ENCODE measurements at places on chromosomes 2 and 18.

DNA sequence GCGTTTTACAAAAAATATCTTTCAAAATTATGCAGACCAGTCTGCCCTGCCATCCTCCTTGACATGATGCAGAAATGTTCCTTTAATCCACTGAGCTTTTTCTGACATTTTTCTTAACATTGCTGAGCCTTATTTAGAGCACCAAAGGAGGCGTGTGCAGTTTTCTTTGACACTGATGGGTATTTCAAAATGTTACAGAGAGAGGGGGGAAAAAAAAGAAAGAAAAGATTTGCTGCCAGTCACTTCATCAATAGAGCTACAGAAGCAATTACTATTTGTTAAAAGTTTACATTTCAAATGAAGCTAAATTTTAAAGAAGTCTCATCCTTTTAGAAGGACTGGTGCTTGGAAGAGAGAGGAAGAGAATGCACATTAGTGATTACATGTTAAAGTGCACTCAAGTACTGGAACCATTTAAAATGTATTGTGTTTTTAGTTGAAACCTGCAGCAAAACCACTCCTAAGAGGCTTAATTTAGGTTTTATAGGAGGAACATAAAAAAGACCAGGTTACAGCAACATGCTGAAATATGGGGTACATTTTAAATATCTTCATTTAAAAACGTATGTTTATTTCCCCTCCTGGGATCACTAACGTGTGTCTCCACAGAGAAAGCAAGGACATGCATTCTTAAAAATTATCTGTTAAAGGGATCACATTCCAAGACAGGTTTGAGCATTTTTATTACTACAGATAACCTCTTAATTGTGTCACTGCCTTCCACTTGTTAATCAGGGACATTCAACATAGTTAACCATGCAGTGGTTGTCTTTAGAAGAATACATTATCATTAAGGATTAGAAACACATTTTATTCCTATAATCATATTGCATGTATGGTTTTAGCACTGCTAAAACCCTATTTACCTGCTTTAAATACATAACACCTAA is 258.4 kb downstream of the MEIS1 start:
- H3K4me1 ChIP-seq: no peaks in the 10 kb centered on the region
- no peak overlapping the region for H3K27ac ChIP-seq
- H3K27me3 ChIP-seq: no peaks in the 10 kb centered on the region

DNA sequence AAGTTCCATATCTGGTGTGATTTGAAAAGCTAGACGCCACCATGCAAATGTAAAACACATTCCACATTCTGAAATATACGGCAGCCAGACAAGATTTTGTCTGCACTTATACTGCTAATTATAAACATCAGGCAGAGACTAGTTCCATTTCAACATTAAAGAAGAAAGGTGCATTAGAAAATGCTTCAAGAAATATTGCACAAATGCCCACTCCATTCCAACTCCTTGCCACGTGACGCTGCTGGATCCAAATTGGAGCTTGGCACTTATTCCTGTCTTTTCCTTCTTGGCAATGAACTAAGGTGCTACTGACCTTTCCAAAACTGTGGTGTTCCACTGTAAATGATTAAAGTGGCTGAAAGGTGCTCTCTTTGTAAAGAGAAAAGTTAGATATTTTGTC is 6.3 kb downstream of the COL6A3 start:
- no peaks in the 10 kb centered on the region for H3K4me1 ChIP-seq
- 0 out of 2 replicates have a peak, but pooled peaks cover 2% of the 10 kb centered on the region for H3K27me3 ChIP-seq
- H3K27ac ChIP-seq: no peak overlapping the region
- no peaks in the 10 kb centered on the region for H3K36me3 ChIP-seq
- no peak for DNase-seq

- no peak for DNase-seq
- no peaks in the 10 kb centered on the region for H3K36me3 ChIP-seq
- peaks cover 7% of the 10 kb centered on the region for H3K27me3 ChIP-seq
- H3K4me1 ChIP-seq: no peaks in the 10 kb centered on the region
- no peak overlapping the region for H3K27ac ChIP-seq
- no peak overlapping the region for H3K4me3 ChIP-seq
These were observed 460 bp upstream of the LRRFIP1 start for GRCh38 chr2:237626813-237627440.

DNA sequence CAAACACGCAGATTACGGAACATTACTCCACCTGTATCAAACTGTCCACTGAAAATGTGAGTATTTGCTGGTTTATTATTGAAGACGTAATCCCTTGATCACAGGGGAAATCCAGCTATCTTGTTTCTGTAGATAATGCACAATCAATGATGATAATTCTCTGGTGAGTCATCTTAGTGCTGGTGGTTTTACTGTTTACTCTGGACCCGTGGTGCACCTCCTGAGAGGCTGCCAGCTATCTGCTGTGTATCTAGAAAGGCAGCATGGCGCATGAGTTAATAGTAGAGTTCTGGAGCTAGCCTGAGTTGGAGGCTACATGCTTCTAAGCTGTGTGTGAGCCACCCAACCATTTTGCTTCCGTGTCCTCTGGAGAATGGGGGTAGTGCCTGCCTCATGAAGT is 6.5 kb downstream of the NCAPH start:
- no peaks in the 10 kb centered on the region for H3K27me3 ChIP-seq
- H3K27ac ChIP-seq: peak overlapping the region; percentile 57
- H3K4me3 ChIP-seq: peak overlapping the region; percentile 35
- H3K4me1 ChIP-seq: peaks cover 62% of the 10 kb centered on the region

GRCh38 chr2:238093181-238094140 is 6.7 kb upstream of the ESPNL start:
- H3K27me3 ChIP-seq: no peaks in the 10 kb centered on the region
- peaks cover under 1% of the 10 kb centered on the region for H3K4me1 ChIP-seq
- DNase-seq: no peak
- H3K36me3 ChIP-seq: peaks cover 2% of the 10 kb centered on the region

- H3K27me3 ChIP-seq: no peaks in the 10 kb centered on the region
- no peaks in the 10 kb centered on the region for H3K4me1 ChIP-seq
- no peak overlapping the region for H3K27ac ChIP-seq
- H3K36me3 ChIP-seq: no peaks in the 10 kb centered on the region
These were observed 79.3 kb downstream of the TXNL1 start for GRCh38 chr18:56559044-56559443.

DNA sequence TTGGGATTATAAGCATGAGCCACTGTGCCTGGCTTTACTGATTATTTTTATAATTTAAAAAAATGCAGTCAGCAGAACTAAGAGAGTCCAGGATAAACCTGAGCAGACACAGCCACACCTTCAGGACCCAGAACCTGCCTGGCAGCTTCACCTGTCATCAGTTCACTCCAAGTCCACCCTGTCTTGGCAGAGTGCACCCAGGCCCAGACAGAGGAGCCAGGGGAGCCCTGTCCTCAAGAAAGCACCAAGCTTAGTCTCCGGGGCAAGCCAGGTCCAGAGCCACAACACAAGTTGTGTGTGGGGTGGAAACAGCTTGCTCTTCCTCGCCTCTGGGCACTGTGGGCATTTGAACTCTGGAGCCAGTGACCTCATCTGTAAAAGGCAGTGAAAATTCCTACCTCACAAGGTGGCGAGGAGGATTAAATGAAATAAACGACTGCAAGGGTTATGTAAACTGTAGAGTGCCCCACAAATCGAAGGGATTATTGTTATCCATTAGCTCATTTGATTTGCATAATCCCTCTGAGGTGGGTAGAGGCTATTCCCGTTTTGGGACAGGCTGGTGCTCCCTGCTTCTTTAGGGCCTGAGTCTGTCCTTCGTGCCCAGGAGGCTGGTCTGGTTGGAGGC is 24.7 kb downstream of the MYCN start:
- no peak for DNase-seq
- H3K4me3 ChIP-seq: no peak overlapping the region
- H3K27ac ChIP-seq: no peak overlapping the region

DNA sequence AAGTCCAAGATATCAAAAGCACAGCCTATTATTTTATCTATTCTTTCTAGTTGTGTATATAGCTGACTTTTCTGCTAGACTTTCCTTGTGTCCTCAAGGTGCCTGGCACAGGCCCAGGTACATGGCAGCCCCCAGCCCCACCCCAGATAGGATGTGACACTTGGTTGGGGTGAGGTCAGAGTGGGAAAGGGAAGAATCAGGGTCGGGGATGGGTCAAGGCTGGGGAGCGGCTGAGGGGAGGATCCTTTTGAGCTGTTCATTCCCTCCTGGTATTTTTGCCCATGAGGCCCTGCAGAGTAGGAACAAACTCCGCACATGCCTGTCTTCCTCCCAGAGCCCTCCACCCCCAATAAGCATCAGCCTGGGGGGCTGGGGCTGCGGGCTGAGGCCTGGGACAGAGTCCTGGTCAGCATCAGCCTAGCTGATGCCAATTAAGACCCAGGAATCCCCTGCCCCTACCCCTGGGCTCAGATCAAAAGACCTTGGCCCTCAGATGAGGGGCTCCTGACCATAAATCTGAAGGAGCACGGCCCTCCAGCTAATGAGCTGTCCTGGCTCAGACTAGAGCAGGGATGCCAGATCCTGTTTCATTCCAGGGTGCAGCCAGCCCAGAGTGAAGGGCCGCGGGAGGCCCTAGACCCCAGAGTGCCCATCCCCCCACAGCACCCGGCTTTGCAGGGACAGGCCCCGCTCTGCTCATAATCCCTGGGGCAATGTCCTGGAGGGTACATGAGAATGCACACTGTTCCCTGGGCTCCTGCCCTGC is 85.3 kb downstream of the SDC1 start:
- H3K4me3 ChIP-seq: no peak overlapping the region
- H3K4me1 ChIP-seq: peaks cover 2% of the 10 kb centered on the region
- H3K36me3 ChIP-seq: no peaks in the 10 kb centered on the region
- H3K27me3 ChIP-seq: no peaks in the 10 kb centered on the region

- H3K27me3 ChIP-seq: no peaks in the 10 kb centered on the region
- H3K27ac ChIP-seq: no peak overlapping the region
- H3K36me3 ChIP-seq: no peaks in the 10 kb centered on the region
- no peaks in the 10 kb centered on the region for H3K4me1 ChIP-seq
These were observed 258.9 kb upstream of the APCDD1 start for GRCh38 chr18:10195529-10195928.

GRCh38 chr2:171309455-171310286 is 124.1 kb downstream of the METTL8 start:
- peaks cover 12% of the 10 kb centered on the region for H3K4me1 ChIP-seq
- no peak overlapping the region for H3K27ac ChIP-seq
- H3K4me3 ChIP-seq: no peak overlapping the region
- H3K27me3 ChIP-seq: no peaks in the 10 kb centered on the region
- no peak for DNase-seq

- no peaks in the 10 kb centered on the region for H3K27me3 ChIP-seq
- no peak overlapping the region for H3K4me3 ChIP-seq
These were observed 98.9 kb downstream of the ABI2 start for GRCh38 chr2:203427061-203427460.

- H3K36me3 ChIP-seq: no peaks in the 10 kb centered on the region
- no peaks in the 10 kb centered on the region for H3K27me3 ChIP-seq
- no peaks in the 10 kb centered on the region for H3K4me1 ChIP-seq
- no peak for DNase-seq
These were observed 111.6 kb upstream of the PIEZO2 start for GRCh38 chr18:11260961-11261461.

- no peaks in the 10 kb centered on the region for H3K27me3 ChIP-seq
- peak overlapping the region; percentile 76 for H3K27ac ChIP-seq
- peak; percentile 1 for DNase-seq
- 0 out of 2 replicates have a peak overlapping the region, but pooled peaks have one; percentile 2 for H3K4me3 ChIP-seq
- H3K4me1 ChIP-seq: peaks cover 13% of the 10 kb centered on the region
- H3K36me3 ChIP-seq: peaks cover 5% of the 10 kb centered on the region
These were observed 130.0 kb downstream of the TAF4B start for GRCh38 chr18:26356045-26356785.

- no peak overlapping the region for H3K4me3 ChIP-seq
- DNase-seq: no peak
- H3K4me1 ChIP-seq: no peaks in the 10 kb centered on the region
- no peaks in the 10 kb centered on the region for H3K36me3 ChIP-seq
These were observed 269.7 kb downstream of the ALPK2 start for GRCh38 chr18:58359218-58359617.

DNA sequence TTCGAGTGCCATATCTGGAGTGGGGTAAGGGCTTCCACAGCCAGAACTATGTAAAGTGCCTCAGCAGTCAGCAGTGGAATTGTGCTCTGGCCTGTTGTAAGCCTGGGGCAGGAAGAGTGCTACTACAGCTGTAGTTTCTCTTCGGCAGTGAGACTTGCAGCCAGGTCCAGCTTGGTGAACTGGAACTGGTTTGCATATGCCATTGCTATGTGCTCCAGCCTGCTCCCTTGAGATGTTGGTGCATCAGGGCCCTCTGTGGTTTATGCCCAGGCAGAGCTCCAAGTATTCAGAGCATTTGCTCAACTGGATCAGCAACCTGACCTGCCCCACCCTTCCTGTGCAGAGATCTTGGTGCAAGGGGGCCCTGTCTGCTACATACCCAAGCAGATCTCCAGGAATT is 47.8 kb downstream of the ZNF804A start:
- no peak overlapping the region for H3K4me3 ChIP-seq
- DNase-seq: no peak
- no peaks in the 10 kb centered on the region for H3K36me3 ChIP-seq
- no peaks in the 10 kb centered on the region for H3K4me1 ChIP-seq

GRCh38 chr2:75311521-75311920 is 112.2 kb upstream of the TACR1 start:
- DNase-seq: no peak
- peaks cover 9% of the 10 kb centered on the region for H3K4me1 ChIP-seq
- H3K4me3 ChIP-seq: no peak overlapping the region
- no peak overlapping the region for H3K27ac ChIP-seq

DNA sequence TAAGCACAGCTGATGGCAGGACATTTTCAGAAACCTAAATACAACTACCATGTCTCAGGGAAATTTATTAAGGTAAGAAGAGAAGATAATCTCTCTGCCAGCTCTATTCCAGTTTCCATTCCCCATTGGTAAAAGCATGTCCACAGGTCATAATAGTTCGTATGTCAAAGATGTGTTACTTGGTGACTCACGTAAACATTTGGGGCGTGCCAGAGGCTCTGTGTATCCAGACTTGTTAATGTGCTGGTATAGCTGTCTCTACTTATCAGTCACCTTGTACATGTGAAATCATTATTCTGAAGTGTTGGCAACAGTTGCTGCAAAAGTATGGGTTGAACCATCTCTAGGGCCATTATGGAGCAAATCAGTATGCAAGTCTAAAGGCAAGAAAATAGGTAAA is 1345.1 kb downstream of the SUCLG1 start:
- DNase-seq: no peak
- no peak overlapping the region for H3K27ac ChIP-seq
- H3K36me3 ChIP-seq: no peaks in the 10 kb centered on the region
- H3K4me3 ChIP-seq: no peak overlapping the region
- no peaks in the 10 kb centered on the region for H3K27me3 ChIP-seq
- no peaks in the 10 kb centered on the region for H3K4me1 ChIP-seq

DNA sequence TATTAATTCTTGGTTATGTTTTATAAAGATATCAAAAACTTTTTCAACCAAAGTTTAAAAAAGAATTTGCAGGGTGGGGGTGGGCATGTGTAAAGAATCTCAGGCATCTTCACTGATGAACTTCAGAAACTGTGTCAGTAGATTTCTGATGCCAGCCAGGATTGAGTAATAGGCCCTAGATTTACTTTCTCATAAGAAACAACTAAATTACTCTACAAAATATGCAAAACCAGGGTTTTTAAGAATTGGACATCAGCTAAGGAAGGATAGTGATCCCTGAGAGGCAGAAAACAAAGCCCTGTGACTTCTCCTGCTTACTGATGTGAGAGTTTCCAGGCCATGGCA is 11.9 kb upstream of the IL1R1 start:
- H3K27me3 ChIP-seq: no peaks in the 10 kb centered on the region
- no peak for DNase-seq
- H3K36me3 ChIP-seq: no peaks in the 10 kb centered on the region
- H3K4me3 ChIP-seq: no peak overlapping the region
- no peak overlapping the region for H3K27ac ChIP-seq

GRCh38 chr2:202756598-202756997 is 115.0 kb downstream of the ICA1L start:
- no peaks in the 10 kb centered on the region for H3K36me3 ChIP-seq
- H3K4me3 ChIP-seq: no peak overlapping the region

Measured in GM12878 (cell line).